Fibroblast of skin of left quadriceps (primary cell): ENCODE measurements at places on chromosomes 2 and 18.

DNA sequence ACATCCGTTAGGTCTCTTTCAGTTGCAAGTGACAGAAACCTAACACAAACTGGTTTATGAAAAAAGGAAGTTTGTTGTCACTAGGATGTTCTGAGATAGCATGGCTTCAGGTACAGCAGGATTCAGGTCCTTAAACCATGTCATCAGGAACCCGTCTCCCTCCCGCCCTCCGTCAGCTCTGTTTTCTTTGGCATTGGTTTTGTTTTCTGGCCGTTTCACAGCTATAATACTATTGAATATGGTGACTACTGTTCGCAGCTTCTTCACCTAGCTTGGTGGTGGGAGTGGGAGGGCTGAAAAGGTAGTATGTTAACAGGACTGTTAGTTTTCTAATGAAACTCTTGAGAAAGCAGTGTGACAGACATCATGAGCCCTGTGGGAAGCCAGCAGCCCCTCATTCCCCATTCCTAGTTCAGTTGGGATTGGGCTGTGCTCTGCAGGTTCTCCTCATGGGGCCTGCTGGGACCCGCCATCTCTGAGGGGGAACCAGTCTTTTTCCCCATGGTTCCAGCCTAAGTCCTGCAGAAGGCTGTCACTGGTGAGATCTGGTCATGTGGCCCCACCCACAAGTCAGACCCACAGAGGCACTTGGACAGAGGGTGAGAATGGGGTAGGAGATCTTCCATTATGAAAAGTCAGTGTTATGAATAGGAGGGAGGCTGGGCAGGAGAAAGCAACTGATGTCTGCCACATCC is 12.1 kb downstream of the PTMA start:
- DNase-seq = no peak

DNA sequence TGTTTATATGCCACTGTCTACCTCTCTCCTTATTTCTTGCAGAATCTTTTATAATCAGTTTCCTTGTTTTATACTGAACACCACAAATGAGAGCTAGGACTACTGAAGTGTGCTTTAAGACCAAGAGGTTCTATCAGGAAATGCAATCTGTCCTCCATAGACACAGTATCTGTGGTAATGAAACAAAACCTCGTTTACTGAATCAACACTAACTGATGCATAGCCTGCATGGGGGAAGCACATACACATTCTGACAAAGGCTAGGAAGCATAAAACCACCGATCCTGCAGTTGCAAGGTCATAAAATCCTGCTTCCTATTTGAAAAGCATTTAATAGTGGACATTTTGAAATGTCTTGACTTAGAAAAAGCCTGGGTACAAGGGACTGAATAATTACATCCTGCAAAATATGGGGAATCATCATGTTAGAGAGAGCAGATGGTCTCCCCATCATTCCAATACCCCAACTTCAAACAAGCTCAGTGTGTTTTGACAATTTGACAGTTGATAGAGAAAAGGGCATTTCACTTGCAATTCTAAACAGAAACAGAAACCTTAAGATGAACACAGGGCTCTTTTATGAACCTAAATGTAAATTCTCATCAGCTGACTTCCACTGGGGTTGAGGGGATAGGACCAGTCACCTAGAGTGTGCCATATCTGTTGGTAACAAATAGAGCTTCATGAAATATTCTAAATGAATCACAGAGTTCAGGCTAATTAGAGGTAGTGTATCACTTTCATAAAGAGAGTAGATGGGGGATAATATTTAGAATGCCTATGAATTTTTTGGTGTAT is 1845.6 kb upstream of the PIK3C3 start:
- no peak for DNase-seq

- DNase-seq = no peak
These were observed 105.2 kb downstream of the LYPD6B start for GRCh38 chr2:149143734-149144133.

GRCh38 chr2:236309669-236310029 is 45.4 kb upstream of the ASB18 start:
- DNase-seq = no peak

DNA sequence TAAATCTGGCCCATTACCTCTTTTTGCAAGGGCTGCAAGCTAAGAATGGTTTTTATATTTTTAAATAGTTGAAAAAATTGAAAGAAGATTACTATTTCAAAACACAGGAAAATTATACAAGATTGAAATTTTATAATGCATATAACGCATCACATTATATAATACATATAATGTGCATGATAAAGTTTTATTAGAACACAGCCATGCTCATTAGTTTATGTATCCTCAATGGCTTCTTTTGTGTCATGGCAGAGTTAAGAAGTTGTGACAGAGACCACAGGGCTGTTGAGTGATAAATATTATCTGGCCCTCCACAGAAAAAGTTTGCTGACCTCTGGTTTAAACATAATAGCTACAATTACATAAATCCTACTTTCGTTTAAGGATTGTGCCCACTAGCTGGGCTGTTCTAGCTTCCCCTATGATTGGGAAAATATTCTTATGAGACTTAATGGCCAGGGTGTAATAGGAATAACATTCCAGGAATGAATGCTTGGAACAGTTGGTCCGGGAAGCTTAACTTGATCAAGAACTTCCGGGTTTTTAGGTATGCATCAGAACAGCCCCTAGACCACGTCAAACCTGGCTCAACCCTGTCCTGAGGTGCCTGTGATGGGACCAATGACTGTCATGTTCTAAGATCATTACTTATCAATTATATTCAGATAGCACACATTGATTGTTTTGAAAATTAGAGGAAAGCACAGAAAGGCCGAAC is 98.7 kb upstream of the LPIN2 start:
- no peak for DNase-seq
